NCI-H1417 (cell line): ENCODE measurements at places on chromosomes 3 and 15.

DNA sequence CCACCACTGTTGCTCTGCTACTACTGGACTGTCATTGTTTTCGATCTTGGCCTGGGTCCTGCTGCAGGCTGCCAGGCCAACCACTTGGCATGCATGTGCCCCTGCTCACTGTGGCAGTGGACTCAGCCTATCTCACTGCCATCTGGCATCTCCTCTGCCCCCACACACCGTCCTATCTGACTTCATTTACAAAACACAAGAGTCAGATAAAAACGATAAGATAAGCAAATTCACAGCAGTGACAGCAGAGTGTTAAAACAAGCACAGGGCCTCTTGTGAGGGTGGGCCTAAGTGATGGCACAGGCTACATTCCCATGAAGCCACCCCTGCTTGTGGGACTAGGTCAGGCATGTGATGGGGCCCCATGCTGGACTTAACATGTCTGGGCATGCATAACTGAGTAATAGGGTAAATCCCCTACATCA lies 68.1 kb downstream of the CRYGS start:
- no peak for DNase-seq

DNA sequence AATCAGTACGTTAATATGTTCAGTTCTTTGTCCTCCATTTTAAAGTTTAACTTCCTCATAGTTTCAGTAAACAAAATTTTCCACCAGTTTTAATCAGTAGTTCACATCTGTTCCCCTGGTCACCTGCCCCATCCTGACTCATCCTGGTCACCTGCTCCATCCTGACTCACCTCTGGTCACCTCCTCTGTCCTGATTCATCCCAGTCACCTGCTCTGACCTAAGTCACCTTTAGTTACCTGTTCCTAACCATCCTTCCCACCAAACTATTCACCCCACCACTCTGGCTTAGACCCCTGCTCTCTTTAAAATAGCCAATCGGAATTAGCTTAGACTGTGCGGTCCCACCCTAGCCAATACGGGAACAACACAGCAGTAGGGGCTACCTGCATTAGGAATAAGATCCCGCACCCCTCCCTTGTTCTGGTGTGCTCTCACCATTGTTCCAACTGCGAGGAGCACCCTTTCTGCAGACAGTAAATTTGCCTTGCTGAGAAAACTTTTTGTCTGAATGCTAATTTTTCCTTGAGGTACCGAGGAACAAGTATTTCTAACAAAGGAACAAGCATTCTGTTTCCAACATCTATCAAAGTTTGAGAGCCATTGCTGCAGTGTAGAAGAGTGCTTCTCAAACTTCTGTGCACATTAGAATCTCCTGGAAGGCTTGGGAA lies 169.3 kb downstream of the ADAMTS17 start:
- DNase-seq: no peak

DNA sequence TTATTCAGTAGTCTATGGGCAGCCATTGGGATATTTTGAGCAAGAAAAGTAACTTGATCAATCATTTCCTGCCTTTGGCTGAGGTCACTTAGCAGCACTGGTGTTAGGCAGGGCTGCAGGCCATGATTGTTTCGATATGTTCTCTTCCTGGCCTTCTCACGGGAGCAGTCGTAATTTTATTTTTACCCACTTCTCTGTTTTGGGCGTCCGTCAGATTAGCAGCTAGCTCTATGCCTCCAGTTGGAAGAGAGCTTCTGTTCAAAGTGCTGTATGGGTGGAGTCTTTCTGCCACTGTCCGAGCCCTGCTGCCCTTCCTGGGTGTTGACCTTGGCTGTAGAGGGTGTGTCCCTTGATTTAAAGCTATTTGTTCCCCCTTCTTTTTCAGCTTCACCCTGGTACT lies 123.4 kb upstream of the ROPN1 start:
- DNase-seq: no peak

DNA sequence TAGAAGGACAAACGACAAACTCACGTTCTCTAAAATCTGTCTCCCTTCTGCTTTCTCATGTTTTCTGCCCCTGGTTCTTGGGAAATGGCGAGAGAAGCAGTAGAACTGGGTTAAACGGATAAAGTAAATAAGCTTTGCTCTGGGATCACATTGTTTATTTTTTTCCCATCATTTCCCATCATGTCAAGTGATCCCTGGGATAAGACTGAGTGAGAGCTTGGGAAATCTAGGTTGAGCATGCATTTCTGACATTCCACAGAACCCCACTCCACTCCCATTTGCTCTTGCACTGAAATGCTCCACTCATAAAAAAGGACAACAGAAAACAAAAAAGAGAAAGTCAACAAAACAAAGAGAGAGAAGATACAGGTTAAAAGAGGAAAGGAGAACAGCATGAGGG lies 69.1 kb downstream of the SEMA6D start:
- DNase-seq: no peak

DNA sequence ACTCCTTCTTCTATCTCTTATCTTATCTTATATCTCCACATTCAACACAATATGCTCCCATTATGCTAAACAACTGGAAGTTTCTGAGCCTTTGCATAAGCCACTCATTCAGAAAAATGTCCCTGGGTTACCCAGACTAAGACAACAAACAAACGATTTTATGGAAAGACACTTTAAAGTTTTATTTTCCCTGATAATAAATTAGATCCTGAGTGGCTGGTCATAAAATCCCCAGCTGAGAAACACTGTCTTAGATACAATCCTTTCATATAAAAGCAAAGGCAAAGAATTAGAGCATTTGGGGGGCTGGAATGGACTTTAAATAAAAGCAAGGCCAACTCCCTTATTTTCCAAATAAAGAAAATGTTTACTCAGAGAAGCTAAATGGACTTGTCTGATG lies 322.3 kb downstream of the GBE1 start:
- DNase-seq: no peak

DNA sequence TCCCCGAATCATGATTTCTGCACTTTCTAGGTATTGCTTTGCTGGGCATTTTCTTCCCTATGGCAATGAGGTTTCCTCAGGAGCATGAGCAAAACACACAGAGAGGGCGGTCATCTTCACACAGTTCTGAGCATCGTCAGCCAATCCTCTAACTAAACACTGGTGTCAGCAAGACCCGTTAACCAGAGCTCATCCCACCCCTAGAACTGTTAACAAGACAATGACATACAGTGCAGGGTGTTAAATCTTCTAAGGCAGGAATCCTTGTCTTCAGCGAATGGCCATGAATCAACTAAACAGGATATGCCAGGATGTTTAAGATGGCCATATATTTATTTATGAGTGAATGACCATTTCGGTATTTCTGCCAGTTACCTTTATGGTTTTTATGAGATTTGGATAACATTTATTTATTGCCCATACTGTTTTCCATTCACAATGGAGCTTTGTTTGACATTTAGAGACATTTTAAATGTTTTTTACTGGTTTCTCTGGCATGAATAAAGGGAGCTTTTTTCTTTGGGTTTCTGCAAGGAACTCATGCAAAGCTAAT lies 411.5 kb upstream of the PROK2 start:
- DNase-seq: no peak

DNA sequence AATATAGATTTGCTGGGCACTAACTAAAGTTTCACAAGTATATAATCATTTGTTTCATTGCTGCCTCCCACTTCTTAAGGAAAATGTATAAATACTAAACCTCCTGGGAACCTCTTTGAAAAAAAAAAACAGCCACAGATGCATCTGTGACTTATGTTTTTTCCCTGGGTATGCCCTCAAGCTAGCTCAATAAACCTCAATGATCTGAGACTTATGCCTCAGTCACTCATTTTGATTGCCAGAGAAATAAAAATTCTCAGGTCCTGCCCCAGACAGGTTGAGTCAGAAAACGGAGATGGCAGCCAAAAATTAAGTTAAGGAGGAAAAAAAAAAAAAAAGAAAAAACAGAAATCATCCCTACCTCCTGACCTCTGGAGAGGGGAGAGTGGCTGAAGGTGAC lies 22.1 kb downstream of the ILDR1 start:
- no peak for DNase-seq
